Pons (tissue), 1 donor: ENCODE measurements at places on chromosomes 3 and 15.

- DNase-seq = no peak
Measured at GRCh38 chr15:70835415-70835814, 18.5 kb downstream of the LARP6 start.

- DNase-seq = no peak
Measured at GRCh38 chr3:71074423-71074822, 509.1 kb downstream of the FOXP1 start.

GRCh38 chr3:30059240-30059639 is 547.2 kb upstream of the TGFBR2 start:
- no peak for DNase-seq

GRCh38 chr3:143128227-143128955 is 8.8 kb downstream of the CHST2 start:
- DNase-seq = no peak

DNA sequence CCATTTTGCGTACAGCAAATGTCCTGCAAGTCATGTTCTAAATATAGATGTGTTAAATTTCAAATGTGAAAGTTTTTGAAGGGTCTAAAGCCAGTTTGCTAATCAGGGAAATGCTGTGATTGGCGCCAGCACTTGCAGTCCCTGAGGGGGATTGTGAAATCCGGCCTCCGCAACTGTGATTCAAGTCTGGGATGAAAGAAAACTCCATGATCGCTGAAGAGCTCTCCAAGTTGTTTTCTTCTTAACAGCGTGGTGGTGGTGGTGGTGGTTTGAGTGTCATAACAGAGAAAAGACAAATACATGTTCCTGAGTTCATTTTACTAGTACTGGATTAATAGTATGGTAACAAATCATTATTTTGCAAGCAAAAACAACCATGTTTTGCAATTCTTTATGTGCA is 51.8 kb downstream of the MITF start:
- peak; percentile 29 for DNase-seq

- DNase-seq = no peak
Measured at GRCh38 chr3:146106986-146107385, 54.0 kb downstream of the PLOD2 start.

DNA sequence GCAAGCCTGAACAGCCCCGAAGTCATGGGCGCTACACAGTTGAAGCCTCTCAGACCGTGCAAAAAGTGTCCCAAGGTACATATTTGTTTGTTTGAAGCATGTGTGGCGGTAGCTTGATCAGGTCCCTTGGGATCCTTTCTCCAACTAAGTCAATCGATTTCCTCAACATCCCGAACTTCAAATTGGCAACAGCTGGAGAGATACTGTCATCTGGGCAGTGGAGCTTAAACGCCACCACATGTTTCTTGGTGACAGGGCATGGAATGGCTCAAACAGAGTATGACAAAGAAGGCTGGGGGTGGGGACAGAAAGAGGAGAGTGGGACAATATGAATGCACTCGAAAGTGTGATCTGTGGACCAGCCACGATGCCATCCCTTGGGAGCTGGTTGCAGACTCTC is 84.9 kb upstream of the PSMD6 start:
- DNase-seq = no peak

DNA sequence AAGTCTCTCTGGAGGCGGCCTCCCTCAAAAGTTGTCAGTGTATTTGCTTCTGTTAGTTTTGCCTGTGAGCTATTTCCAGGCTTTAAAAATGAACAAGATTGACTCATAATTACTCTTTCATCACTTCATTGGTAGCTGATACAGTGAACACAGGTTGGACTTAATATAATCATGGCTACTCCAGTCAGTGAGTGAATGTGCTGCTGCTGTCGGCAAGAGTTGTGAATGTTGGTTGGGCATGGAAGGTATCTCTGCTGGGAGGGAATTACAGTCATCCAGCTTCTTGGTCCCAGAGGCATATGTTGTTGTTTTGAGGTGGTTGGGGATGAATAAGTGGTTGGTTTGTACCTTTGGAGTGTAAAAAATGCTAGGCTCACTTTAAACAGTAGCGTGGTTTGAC is 11.5 kb downstream of the TCF12 start:
- no peak for DNase-seq

GRCh38 chr3:147383617-147384016 is 22.7 kb downstream of the ZIC4 start:
- no peak for DNase-seq

DNA sequence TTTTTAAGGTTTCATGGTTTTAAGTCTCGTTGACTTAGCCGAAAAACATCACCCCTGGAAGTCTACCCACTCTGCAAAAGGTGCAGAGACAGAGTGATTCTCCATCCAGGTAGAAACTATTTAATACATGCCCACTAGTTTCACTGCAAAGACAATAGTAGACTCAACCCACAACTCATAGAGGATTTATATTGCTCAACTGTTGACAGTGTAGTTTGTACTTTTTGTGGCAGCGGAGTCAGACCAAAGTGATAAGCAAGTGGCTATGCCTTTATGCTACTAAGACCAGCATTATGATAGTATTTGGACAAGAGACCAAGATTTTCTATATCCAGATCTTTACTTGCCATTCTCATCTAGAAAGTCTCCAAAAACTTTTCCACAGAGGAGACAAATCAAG is 98.8 kb upstream of the ZBTB20 start:
- DNase-seq = no peak

- no peak for DNase-seq
Measured at GRCh38 chr3:34218706-34219385, 420.4 kb downstream of the PDCD6IP start.

DNA sequence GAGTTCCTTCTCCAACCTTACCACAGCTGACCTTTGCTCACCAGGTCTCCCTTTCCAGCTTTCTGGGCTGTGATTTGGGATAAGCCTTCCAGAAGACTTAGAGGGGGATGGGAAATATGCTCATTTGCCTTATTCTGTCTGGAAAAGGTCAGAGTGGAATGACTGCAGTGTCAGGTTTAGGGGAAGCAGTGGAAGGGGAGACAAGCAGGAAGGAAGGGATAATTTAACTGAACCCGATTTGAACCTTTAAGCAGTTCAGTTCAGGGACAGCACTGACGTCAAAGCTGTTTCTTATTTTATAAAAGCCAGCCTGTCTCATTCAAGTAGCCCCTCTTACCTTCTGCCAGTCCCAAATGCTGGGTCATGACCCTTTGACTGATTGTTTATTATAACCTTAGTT is 418.4 kb upstream of the RARB start:
- DNase-seq = no peak

GRCh38 chr3:85360742-85361387 is 402.1 kb downstream of the CADM2 start:
- peak; percentile 94 for DNase-seq

DNA sequence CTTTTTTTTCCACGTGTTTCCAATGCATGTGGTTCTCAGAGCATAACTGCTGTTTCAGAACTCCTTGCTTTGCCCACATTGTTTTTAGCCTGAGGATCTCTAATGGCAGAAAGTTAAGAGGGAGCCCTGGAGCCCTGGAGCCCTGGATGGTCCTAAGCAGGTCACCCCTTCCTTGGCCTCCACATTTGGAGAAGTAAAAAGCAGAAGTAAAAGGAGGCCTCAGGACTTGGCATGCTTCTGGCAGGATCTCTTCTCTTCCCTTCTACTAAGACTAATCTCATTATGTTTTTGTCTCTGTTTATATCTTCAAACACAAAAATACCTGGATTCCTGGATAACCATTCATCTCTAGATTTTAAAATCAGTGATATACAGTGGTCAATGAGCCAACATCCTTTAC is 50.1 kb downstream of the P2RY1 start:
- peak; percentile 33 for DNase-seq

DNA sequence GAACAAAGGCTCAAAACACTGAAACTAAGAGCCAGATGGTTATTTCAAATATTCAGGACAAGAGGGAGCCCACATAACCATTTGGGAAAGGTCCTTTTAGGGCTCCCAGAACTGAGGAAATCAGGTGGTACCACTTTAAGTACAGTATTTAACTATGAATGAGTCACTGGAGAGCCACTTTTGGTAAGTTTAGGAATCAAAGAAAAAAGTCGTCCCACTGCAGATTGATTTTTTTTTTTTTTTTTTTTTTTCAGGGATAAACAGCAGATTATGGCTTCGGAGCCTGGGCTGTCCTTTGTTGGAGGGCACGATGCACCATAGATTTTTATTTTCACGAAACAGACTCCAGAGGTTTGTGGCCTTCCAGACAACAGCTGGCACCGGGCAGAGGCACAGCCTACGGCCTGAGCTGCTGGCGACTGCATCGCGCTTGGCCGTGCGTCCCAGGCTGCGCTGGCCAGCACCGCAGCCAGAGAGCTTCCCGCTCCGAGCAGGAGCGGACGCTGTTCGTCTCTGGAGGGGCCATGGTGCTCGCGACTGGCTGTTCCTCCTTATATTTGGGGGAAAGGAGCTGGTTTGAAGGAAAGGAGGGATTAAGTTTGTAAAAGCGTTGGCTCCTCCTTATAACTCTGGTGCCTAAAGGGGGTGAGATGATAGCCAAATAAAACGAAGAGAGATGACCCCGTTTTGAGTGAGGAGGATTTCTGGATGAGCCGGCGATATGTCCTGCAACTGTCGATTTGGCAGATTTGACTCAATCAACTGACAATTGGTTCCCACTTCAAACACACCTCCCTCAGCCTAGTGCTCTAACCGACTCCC is 152.9 kb upstream of the GOLIM4 start:
- DNase-seq = peak; percentile 5

GRCh38 chr15:70875001-70875782 is 17.0 kb downstream of the THAP10 start:
- DNase-seq = peak; percentile 90

DNA sequence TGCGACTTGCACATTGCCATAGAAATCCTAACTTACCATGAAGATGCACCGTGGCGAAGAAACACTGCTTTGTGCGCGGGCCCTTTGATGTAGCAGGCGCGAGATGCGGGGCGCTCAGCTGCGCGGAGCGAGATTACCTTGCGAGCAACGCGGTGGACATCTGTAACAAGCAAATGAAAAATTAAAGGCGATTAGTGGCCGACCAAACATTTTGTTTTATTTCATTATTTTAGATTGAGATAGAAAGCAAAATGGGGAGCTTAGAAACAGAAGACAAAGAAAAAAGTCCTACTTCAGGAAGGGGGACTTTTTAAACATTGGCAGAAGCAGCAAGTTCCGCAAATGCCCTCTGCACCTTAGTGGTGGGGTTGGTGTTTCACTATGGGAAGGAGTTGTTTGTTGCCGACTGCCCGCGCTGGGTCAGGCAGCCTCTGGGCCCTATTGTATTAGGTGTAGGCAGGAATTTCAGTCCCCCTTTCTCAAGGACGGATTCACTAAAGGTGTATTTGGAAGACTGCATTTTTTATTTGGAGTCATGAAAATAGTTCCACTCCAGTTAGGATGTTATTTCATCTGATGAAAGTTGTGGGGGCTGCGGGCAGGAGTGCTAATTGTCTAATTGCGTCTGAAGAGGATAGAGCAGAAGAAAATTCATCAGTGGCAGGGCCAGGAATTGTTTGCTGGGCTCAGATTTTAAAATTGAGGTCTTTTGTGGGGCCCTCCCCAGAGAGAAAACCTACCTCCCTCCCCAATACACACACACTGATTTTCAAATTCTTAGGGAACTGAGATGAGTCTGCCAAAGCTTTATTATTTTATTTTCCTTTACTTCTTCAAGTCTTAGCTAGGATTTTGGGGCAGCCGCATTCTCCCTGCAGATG is 17.4 kb downstream of the ZIC4 start:
- no peak for DNase-seq
